ENCODE measurements at places on chromosomes 7 and 10.

DNA sequence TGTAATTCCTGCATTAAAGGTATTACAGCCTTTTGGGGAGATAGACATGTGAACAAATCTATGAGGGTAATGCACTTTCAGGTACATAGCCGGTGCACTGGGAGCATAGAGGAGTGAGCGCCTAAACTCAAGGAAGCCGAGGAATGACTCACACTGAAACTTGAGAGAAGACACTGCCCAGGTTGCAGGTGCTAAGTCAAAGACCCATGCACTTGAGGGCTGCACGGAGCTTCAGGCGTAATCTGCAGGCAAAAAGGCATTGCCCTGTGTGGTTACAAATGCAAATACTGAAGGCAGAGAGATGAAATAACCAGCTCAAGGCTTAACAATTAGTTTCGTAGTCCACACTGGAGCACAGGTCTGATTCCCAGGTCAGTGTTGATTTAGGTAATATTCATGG, 51.0 kb upstream of the OSBPL3 start:
- DNase-seq: peak; percentile 33

- DNase-seq: no peak
These were observed 142.6 kb downstream of the PLXDC2 start for GRCh38 chr10:19958787-19959186.

DNA sequence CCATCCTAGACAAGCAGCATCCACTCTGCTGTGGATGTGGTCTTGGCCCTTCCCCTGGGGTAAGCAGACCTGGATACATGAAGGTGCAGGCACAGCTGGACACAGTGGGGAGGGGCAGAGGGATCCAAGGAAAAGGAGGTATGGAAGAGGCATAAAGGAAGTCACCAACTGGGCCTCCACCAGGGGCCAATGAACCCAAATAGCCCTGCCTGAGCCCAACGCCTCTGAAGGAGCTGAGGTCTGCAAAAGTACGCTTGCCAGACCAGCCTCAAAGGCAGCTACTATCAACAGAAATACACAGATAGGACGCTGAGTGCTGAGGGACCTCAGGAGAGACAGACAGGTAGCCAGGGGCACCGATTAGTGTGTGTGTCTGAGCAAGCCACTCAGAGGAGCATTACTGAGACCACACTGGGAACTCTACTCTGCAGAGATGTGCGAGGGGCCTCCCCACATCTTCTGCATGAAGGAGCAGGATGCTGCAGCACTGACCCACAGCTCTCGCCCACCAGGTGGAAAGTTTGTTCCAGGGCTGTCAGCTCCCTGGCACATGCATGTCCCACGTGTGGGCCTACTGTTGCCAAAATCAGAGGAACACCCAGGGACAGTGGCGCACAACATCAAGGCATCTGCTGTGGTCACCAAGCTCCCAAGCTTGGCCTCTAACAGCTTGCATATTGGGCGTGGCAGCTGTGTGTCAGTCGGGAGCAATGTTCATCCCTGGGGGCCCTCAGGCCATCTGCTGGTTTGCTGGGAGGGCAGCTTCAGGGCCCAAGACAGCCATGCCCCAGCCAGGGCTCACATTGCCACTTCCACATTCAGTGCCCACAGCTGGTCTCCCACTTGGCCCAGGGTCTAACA, 40.0 kb downstream of the MKI67 start:
- no peak for DNase-seq

DNA sequence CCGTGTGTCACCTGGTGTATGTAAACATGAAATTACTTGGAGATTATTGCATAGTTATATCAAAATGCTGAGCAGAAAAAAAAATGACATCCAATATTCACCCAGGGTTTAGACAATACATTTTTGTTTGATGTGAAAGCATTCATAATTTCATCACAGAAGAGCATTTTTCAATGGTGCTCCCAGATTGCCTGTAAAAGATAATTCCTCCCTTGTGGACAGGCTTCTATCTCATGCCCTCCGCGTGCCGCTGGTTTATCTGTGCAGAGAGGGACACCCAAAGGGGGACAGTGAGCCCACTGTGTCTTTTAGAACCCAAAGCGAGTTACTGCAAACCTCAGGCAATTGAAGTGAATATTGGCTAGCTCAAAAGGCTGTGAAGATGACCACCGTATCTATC, 126.2 kb upstream of the KLF6 start:
- DNase-seq: no peak

DNA sequence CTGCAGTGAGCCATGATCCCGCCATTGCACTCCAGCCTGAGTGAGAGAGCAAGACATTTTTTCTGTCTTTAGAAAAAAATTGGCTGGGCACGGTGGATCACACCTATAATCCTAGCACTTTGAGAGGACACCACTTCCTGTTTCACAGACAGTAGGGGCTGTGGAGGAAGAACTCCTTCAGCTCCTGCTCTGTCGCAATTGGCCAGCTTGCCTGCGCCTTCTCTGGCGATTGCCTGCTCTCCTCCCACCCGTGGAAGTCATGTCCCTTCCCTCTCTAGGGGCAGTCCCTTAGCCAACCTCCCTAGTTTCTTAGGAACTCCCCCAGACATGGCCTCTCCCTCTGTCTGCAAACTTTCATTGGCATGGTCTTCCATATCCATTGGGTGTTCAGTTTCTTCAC, 8.7 kb downstream of the PDSS1 start:
- no peak for DNase-seq

DNA sequence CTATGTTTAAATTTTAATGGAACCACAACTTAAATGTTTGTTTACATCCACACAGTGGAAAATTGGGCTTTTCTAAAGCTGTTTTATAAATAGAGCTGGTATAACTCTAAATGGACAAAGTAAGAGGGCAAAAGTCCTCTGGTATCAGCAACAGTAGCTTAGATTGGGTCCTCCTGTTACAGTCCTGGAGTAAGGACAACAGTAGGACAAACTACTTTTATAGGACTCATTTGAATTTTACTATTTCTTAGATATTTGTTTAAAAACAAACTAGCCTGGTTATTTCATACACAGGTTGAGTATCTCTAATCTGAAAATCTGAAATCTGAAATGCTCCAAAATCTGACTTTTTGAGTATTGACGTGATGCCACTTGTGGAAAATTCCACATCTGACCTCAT, 8.4 kb downstream of the VCL start:
- DNase-seq: no peak

DNA sequence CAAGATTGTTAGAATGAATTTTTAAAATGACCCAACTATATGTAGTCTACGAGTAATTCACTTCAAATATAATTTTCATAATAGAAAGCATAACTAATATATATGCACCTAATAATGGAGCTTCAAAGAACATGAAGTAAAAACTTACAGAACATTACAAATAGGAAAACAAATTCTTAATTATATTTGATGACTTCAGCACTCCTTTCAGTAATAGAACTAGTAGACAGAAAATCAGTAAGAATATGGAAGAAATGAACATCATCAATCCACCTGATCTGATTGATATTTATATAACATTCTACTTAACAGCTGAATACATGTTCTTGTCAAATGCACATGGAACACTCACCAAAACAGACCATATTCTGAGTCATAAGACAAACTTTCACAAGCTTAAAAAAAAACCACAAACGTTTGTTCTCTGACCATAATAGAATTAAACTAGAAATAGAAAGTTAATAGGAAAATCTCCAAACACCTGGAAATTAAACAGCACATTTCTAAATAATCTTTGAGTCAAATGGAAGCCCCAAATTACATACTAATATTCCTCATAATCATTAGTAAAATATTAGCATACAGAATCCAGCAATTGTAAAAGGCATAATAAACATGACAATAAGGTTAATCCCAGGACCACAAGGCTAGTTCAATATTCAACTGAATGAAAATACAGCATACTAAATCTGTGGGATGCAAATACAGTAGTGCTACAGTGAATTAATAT, 48.0 kb downstream of the BRAF start:
- DNase-seq: no peak

DNA sequence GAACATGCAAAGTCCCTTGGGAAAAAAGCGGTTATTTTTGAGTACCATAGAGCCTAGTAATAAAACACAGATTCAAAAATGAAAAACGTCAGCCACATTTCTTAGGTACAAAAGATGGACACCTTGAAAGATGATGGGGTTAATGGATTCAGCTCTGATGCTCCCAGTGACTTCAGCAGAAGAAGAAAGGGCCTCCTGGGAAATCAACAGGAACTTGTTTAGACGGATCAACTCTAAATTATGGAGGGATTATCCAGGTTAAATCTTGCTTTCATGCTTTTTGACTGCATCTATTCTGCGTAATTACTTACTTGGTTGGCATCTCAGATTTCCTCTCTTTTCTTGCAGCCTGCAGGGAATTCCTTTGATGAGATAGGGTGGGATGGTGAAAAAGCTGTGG, 82.5 kb downstream of the TMEM178B start:
- DNase-seq: no peak

GRCh38 chr10:127945341-127945758, 38.4 kb downstream of the PTPRE start:
- no peak for DNase-seq

DNA sequence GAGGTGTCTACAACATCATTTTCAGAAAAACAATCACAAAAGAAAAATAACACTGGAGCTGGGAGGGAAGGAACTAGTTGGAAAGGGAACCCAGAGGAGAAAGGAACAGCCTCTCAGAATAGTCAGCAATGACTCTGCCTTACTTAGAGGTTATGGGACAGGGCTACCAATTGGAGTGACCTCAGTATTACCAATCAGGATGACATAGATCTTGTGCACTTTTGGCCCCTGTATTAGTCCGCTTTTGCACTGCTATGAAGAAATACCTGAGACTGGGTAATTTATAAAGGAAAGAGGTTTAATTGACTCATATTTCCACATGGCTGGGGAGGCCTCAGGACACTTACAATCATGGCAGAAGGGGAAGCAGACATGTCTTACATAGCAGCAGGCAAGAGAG, 99.7 kb upstream of the SDK1 start:
- DNase-seq: no peak

- DNase-seq: no peak
These were observed 95.2 kb upstream of the DNAJB6 start for GRCh38 chr7:157241631-157242030.

GRCh38 chr10:14608381-14609001, 166.2 kb downstream of the FAM107B start:
- DNase-seq: no peak

DNA sequence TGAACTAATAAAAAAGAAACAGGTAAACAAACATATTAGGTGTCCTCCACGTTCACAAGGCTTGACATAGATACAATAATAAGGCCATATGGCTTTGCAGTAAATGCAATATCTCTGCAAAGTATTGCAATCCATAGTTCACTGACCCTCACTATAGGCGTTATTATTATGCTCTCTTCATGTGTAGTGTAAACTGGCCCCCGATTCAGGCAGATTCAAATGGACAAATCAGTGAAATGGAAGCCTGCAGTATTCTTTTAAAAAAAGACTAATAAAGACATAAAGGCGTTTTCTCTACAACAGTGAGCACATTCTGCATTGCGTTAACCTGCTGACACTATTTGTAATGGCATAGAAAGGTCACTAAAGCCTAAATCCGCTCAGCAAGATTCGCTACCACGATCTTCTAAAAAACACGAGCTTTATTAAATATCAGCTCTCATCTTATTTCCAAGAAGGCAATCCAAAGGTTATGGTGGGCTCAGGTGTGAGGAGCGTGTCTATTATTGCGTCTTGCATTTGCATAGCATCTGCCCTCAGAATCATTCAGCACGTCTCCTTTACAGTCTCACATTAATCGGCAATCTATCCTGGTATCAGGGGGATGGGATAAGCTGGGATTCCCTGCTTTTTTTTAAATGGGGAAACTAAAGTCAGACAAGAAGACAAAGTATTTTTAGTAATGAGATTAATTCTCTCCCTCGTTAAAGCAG, 36.2 kb downstream of the FRMD4A start:
- DNase-seq: no peak

DNA sequence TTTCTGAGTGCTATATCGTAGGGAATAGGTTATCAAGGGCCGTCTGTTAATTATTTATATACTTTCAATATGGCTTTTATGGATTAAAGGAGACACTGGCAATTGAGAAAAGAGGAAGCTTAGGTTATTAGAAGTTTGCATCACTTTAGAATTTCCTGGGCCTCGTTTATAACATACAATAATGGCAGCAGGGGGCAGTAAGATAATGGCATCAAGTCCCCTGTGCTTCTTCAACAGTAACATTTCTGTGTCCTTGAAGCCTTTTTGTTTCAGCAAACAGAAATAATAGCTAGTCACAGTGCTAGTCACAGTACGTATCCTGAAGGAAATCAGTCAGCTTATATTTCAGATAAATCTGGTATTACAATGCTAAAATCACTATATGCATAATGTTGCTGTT, 41.9 kb downstream of the SPAM1 start:
- no peak for DNase-seq

DNA sequence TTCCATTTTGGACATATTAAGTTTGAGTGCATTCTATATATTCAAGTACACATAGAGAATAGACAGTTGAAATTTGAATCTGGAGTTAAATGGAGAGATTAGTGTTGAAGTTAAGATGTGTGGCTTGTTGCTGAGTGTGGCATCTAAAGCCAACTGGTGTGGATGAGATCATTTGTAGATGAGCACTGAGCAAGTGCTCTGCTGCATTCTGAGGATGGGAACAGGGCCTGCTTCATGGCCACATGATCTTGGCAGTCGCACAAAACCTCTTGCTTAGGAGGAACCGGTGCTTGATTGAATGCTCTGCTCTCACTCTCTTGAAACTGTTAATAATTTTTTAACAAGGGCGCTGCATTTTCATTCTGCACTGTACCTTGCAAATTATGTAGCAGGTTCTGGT, 62.0 kb downstream of the EPDR1 start:
- DNase-seq: no peak
